ENCODE measurements at places on chromosomes 4 and X. TPM values are rescaled to one million over a fixed set of nuclear protein-coding genes. Genes with fewer than 3 reads are reported as not detected.
A peak's percentile ranks its signal among the peaks of the same experiment; 100 is the strongest.

- no peak for DNase-seq
Measured at GRCh38 chr4:6889101-6889735, 20.4 kb upstream of the TBC1D14 start.

DNA sequence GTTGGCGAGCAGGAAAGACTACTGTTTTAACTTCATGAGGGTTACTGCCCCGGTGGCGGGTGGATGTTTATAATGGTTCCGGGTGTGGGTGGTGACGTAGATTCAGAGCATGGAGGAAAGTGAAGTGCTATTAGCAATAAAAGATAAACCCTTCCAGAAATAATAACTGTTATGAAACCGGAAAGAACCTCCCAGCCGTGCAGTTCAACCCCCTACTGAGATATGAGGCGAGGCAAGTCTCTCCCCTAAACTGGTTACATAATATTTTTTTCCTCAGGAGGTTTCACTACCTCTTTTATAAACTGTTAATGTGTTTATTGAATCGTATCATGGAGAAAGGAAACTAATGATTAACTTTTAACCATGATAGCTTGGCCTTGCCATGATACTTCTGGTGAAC lies 33.9 kb upstream of the STIM2 start:
- no peak for DNase-seq

- DNase-seq: peak; percentile 29
Measured at GRCh38 chr4:8101213-8102075, 57.2 kb downstream of the ABLIM2 start.

DNA sequence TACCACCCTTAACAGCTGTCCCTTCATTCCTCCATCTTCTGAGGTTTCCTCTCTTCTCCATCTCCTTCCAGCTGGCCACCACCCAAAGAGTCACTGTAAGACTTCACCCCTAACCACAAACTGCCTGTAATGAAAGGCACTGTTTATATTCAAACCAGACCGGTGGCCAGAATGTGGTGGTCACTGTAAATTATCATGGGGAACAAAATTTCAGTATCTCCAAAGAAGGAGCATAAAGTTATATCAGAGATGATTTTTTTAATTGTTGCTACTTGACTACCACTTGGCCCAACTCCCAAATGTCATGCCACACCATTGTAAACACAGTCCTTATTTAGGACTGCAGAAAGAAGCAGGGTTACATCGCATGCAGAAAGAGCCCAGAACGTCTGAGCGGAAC lies 44.8 kb downstream of the SMARCA1 start:
- DNase-seq: no peak

The MAGEA2B gene
- not detected for polyA plus RNA-seq

The OTUD6A gene
- not detected for polyA plus RNA-seq

Data from adrenal gland (tissue), 19 donors.